Epithelial cell of proximal tubule (primary cell): ENCODE measurements at places on chromosomes 5 and 9. TPM values are rescaled to one million over a fixed set of nuclear protein-coding genes. Genes with fewer than 3 reads are reported as not detected.
A peak's percentile ranks its signal among the peaks of the same experiment; 100 is the strongest.

TRIM36 gene
- total RNA-seq, result 3.9 and 4.8 TPM in 2 replicates

DNA sequence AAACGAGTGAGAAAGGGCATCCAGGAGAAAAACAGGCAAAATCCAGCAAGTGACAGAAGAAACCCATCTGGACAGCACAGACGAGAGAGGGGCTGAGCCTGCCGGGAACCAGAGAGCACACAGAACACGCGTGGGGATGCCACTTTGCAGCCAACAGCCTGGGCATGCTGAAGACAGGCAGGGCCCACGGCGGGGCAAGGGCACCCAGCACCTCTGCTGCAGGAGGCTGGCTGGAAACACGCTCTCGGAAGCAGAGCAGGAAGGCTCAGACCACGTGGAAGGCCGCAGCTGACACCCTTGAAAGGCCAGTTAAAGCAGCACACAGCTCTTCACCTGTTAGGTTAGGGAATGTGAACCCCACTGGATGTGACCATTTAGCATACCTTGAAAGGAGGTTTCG, 76.1 kb downstream of the SECISBP2 start:
- no peak for DNase-seq

MSX2 gene
- total RNA-seq, result 1.1 and 3.7 TPM in 2 replicates

RNF183 gene
- total RNA-seq, result 3.9 TPM in 1 of 2 replicates, not detected in the other

DNA sequence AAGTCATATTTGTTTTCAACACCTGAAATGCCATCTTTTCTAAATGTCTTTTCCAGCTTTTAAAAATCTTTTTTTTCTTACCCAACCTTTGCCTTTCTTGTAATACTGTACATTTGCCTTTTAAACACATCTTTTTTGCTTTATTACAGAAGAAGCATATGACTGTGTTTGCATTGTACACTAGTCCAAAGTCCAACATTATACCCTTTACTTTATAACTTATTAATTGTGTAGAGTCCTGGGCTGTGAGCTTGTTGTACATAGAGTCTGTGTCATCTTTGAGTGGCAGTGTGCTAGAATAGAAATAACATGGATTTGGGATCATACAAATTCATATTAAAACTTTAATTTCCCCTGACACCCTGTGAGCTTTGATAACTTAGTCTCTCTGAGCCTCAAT, 23.7 kb downstream of the CWC27 start:
- no peak for DNase-seq

TAF11L10 gene
- total RNA-seq, result not detected in 2 replicates

DNA sequence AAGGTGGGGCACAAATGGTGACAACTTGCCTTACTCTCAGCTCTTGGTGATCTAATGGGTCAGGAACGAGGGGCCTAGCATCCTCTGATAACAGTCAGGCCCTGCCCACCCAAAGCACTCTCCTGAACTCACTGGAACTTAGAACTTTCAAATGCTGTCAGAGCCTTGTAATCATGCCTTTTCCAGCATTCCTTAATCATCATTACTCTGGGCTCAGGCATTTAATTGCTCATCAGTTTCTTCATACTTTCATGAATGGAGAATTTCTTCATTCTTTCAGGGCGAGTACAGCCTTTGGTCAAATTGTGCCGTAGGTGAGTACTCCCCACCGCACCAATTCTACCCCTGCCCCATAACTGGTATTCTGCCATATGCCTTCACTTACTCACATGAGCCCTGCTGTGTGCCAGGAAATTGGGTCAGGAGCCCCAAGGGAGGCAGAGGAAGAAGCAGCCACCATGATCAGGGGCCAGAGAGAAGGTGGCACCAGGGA, 30.2 kb upstream of the DUSP1 start:
- DNase-seq, result peak; percentile 88

CSNK1A1 gene
- total RNA-seq, result 176 and 187 TPM in 2 replicates

DNA sequence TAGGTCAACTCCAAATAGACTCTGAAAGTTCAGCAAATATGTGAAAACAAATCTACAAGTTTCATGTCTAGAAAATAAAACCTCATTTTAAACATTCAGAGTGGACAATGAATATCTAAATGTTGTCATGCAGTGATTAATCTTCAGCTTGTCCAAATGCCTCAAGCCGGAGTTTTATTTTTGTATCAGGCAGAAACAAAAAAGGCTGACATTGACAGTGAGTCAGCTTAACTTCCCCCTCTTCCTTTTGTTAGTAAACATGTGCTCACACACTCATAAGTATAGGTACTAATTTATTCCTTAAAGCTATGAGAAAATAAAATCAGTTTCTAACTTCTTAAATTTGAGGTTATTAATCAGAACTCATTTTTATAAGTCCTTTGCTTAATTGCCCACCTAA, 467.9 kb upstream of the DAB2 start:
- no peak for DNase-seq

DNA sequence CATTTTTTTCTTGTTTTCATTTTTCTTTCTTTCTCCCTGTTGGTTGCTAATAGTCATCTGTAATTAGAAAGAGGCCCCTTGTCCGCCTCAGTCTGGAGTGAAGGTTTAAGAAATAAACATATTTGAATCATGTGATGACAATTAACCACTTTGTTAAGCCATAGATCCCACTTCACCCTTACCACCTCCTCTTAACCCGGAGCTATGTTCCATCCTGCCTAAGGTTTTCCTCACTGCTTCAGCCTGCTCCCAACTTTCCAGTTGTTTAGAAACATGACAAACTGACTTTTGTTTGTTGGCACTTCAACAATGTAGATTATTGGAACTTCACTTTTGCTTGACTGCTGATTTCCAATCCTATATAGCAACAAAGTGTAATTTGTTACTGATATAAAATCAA, 37.4 kb upstream of the SSBP2 start:
- DNase-seq, result no peak

- no peak for DNase-seq
These were observed 44.5 kb upstream of the GRHPR start for GRCh38 chr9:37377688-37378612.

DNA sequence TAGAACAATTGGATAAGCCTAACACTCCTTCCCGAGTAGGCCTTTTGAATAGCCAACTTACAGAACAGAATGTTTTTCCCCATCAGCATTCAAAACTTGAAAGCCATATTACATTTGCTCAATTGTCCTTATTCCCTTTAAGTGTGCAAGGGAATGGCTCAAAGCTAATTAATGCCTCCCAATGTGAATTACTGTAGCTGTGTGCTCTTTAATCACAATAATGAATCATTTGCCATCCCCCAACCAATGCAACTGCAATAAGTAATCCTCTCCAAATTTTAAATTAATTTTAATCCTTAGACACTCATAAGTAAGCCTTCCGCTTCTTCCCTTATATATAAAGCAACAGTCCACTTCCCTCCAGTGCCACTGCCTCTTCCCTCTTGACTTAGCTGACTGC, 115.9 kb downstream of the DROSHA start:
- DNase-seq, result no peak

DNA sequence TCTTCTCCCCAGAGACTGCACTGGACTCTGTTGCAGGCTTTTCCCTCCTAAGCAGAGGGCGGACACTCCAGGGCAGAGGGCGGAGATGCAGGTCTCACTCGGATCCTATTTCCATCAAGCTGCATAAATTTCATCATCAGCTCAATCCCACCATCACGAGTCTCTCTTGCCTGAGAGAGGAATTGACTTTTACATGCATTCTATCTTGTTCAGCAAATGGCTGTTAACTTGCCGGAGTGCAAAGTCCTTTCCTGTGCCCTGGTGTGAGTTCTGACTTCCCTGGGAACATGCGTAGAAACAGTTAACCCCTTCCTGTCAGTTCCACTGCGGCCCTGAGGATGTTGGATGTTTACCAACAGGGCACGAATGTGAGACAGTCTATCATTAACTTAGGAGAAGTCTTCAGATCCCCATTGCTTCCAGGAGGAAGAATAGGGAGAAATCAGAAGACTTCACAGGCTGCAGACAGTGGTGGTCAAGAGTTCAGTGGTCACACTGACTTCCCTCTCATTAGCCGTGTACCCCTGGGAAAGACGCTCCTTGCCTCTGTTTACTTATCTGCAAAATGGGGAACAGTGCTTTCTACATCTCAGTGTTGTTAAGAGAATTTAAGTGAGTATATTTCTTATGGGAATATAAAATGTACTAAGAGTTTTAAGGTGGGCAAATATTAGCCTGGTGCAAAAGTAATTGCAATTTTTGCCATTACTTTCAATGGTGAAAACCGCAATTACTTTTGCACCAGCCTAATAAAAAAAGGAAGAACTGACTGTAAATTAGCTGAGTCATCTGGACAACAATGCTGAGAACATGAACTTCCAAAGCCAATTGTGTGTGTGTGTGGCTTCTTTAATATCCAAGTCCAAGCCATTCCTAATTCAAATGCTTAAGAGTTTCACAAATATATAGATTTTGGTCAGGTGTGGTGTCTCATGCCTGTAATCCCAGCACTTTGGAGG, 248.0 kb downstream of the DRD1 start:
- DNase-seq, result peak; percentile 12
